COR-L47 (cell line): ENCODE measurements at places on chromosomes 3 and 15.

DNA sequence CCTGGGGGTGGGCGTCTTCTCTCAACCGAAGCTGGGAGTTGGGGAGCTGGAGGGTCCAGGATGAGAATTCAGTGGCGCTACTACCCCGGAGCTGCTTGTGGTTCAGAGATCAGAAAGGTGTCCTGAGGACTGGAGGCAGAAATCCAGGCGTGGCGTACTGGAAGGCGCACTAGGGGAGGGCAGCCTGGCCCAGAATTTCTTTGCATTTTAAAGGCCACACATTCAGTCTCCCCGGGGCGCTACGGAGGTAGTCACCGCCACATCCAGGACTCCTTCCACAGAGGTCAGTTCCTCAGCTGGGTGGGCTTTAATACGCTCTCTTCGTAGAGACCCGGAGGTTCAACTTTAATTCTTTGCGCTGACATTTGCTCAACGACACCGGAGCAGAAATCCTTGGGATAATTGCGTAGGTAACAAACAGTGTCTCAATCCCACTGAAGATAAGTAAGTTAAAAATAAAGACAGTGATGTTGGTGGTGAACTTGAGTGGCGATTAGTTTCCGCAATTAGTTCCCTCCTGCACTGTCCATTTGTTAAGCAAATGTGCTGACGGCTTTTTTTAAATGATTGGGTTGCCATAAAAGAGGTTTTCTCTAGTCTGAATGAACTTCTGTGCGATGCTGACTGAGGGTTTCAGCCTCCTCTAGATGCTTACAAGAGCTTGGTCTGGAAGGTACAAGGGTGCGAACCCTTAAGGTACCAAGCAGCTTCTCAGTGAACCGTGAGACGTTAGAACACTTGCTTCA, 535 bp downstream of the MCTP2 start:
- no peak for DNase-seq

DNA sequence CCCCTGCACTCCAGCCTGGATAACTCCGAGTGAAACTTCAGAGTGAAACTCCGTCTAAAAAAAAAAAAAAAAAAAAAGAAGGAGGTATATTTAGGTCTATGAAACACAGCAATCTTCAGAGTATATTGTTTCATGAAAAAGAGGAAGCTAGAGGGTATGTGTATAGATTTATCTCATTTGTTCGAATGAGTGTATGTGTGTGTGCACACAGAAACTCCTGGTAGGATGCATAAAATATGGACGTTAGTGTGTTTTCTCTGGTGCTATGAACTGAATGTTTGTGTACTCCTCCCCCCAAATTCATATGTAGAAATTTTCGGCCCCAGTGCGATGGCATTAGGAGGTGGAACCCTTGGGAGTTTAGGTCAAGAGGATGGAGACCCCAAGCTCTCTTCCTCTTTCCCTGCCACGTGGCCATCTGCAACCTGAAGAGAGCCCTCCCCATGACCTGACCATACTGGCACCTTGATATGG, 98.6 kb upstream of the KLF13 start:
- no peak for DNase-seq

- no peak for DNase-seq
These were observed 63.7 kb upstream of the SMAD6 start for GRCh38 chr15:66638377-66638776.

GRCh38 chr15:39130556-39131379, 450.1 kb upstream of the THBS1 start:
- no peak for DNase-seq

GRCh38 chr3:30620402-30621360, 14.3 kb downstream of the TGFBR2 start:
- DNase-seq = no peak

DNA sequence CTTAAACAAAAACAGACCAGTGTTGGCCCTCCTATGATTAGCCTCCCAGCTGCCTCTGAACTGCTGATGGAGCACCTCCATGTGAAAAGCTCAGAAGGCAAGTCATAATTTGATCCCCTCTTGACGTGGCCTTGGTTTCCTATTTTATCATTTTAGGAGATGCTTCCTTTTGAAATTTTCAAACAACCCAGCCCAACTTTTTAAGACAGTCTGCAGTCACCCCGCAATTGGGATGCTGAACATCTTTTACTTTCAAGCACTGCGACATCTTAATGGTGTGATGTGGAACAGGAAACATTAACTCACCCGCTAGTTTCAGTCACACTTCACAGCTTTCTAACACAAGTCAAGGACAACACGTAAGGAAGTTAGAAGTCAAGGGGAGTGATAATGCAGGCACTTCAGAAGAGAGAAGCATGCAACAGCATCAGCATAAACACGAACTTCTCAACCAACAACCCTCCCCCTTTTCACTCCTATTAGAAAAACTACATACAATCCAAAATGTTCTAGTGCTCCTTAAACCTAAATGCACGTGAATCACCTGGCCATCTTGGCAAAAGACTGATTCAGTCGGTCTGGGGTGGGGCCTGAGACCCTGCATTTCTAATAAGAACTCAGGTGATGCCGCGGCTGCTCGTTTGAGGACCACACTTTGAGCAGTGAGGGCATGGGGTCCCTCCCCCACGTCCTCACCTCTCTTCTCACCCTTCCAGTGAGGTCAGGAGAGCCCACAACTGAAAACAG, 161.5 kb downstream of the FOXP1 start:
- DNase-seq = no peak

GRCh38 chr3:66381626-66382025, 119.2 kb downstream of the LRIG1 start:
- DNase-seq = no peak

- DNase-seq = no peak
These were observed 2.7 kb downstream of the MESP2 start for GRCh38 chr15:89778861-89779260.

- no peak for DNase-seq
These were observed 626.4 kb upstream of the ZNF385D start for GRCh38 chr3:22377421-22377820.

DNA sequence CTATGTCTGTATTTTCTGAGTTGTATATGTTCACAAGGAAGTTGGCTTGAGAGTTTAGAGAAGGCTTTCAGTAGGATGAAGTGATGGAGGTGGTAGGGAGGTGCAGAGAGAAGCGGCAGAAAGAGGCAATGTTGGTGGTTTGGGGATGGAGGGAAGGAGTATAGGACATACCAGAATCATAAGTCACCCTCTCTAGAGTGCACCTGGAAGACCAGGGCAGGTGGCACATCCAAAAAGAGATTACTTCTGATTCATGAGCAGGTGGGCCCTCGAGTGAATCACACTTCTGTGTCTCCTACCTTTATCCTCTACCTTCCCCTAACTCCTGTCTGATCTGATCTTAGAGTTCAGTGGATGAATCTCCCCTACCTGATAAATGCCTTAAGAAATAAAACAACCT, 41.8 kb upstream of the MRPL3 start:
- DNase-seq = no peak

DNA sequence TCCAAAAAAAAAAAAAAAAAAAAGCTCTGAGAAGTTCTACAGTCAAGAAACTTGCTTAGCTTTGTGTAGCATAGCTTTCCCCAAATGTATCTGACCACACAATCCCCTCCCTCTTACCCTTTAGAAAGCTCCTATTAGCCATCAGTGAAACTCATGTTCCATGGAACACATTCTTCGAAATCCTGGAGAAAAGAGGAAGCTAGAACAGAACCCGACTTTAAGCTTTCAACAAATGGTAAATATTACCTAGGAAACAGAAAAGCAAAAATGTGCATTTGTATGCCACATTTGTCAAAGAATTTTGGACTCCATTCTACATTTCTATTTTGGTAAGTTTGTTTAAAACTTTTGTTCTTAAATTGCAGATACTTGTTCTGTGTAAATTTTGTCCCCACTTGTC, 17.4 kb upstream of the CRTC3 start:
- no peak for DNase-seq

- DNase-seq = no peak
These were observed 22.0 kb downstream of the SMAD6 start for GRCh38 chr15:66723826-66724731.

GRCh38 chr3:45199837-45200648, 26.0 kb downstream of the TMEM158 start:
- DNase-seq = no peak

DNA sequence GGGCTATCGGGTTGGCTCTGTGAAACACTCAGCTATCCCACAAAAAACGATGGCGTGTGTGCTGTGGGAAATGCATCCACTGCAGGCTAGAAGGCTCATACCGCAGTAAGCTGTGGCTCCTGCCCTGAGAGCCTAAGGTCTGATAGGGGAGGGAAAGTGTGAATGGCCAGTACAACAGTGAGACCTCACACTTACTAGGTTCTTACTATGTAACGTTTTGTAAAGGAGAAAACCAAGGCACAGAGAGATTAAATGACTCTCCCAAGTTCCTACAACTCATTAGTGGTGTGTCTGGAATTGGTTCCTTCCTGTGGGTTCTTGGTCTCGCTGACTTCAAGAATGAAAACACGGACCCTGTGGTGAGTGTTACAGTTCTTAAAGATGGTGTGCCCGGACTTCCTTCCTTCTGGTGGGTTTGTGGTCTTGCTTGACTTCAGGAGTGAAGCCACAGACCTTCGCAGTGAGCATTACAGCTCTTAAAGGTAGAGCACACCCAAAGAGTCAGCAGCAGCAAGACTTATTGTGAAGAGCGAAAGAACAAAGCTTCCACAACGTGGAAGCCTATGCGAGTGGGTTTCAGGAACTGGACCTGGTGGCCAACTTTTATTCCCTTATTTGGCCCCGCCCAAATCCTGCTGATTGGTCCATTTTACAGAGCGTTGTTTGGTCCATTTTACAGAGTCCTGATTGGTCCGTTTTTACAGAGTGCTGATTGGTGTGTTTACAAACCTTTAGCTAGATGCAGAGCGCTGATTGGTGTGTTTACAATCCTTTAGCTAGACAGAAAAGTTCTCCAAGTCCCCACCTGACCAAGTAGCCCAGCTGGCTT, 161.7 kb downstream of the POLR2M start:
- no peak for DNase-seq

DNA sequence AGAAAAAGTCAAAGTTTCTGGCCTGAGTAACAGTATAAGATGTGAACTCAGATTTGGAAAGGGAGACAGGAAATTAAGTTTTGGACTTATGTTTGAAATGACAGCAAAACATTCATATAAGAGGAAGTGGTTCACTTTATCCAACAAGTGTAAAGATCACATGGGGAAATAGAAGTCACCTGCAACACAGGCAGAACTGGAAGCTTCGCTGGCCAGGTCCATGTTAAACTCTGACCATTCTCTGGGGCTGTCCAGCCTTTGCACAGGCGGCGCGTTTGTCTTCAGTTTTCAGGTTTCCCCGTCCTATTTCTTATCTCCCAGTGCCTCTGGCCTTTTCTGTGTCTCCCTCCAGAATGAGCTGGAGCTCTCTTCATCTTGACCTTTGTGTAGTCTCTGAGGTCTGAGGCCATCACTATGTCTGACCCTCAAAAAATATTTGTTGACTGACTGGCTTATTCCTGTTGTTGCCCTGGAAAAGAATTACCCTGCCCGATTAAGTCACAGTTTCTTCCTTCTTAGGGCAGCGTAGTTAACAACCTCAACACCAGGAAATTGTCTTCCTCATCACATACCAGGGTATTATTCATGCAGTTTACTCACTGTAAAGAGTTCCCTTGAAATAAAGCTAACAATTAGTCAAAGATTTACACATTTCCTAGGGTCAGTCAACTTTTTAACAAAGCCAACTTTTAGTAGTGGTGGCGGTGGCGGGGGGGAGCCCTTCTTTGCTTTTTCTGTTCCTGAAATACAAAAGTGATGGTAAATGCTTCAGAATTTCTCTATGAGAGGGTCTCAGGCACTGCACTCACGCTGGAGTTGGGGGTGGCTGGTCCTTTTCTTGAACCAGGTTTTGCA, 959 bp upstream of the RASA2 start:
- no peak for DNase-seq

GRCh38 chr15:28289694-28290463, 32.1 kb downstream of the HERC2 start:
- DNase-seq = no peak

DNA sequence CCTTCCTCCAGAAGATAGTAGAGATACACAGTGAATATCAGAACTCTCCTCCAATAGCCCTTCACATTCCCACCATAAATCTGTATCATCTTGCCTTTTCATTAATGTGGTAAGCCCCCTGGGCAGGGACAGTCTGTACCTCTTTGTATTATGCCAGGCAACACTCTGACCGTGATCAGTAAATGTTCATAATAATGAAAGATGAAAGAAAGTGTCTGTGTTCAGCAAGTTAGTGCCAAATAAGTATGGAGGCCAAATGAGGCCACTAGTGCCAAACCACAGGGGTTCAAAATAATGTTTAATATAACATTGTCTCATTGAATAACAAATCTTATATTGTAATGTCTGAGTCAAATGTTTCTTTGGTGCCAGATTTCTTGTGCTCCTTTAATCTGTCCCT, 104.3 kb downstream of the CMSS1 start:
- no peak for DNase-seq

DNA sequence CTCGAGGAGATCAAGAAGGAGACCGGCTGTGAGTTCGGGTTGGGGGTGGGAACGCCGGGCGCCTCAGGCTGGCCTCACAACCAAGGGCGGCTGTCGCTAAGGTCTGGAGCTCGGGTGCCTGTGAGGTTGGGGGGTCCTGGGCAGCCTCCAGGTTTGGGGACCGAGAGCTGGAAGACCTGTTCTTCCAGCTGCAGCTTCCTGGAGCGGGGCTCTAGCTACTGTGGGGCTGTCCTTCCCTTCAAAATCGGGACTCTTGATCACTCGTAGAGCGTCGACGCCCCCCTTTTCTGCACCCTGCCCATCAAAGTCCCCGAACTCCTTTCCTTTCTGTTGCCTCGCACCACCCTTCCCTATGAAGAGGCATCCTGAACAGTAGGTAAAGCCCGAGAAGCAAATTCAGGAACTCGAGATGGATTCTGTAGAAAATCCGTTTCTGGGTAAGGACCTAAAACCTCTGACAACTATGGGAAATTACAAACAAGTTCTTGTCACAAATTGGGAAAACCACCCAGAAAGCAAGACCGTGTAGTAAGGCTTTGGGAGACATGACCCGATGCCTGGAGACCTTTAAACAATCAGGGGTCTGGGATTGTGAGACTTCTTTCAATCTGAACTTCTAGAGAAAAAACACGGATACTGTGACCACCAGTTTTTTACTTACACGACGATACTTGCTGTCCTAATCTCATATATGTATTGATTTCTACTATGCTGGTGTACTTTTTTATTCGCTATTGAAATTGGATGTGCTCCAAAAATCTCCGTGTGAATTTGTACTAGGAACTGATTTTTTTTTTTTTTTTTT, 556 bp downstream of the CHP1 start:
- no peak for DNase-seq

- no peak for DNase-seq
These were observed 31.9 kb downstream of the PCCB start for GRCh38 chr3:136281966-136282520.
